ENCODE measurements at places on chromosomes 12 and 14. TPM values are rescaled to one million over a fixed set of nuclear protein-coding genes. Genes with fewer than 3 reads are reported as not detected.

DNA sequence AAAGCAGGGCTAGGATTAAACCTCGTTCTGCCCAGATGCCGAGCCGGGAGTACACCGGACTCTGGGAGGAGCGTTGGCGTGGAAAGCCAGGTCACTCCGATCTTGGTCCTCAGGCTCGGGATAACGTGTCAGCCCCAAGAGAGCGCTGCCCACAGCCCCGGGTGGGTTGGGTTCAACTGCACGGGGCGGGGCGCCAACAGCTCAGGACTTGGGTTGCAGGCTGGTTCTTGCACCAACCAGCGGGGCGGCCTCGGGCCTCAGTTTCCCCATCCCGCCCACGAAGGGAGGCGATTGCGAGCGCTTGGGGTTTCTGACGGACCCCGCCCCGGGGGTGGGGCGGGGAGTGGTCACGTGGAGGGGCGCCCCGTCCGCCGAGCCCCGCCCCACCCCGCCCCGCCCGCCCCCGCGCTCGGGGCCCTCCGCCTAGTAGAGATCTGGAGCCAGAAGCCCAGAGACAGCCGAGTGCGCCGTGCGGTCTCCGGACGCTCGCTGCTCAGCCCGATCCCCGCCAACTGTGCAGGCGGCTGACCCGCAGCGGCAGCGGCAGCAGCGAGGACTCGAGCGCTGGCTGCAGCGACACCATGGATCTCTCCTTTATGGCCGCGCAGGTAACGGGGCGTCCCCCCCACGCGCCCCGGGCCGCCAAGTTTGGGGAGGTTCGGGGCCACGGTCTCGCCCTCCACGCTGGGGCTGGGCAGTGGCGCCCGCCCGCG is at the start of gene C14orf132:
TSS of gene C14orf132 (plus strand) at position 443 of the 713 bp plus-strand sequence. CDS start at position 582, 139 bp downstream.
- peak; percentile 60 for DNase-seq

GRCh38 chr12:10305411-10305810 is 2.3 kb upstream of the KLRD1 start:
- no peak for DNase-seq

- peak; percentile 19 for DNase-seq
Observed at GRCh38 chr12:88057994-88058718, 29.0 kb upstream of the C12orf50 start.

DNA sequence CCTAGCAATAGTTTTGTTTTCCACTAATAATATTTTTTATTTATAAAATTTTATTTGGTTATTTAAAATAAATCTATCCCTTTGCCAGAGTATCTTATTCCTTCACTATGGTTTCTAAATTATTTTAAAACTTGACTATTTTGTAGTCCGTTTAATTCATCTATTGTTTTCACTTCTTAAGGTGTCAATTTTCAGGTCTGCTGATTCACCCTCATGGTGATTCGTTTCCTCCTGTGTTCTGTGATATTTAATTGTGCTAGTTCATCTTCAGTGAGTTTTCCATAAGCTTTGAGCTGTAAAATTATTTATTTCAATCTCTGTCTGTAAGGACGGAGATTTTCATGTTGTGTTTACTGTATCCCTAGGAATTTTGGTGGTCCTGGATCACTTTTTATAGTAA is 70.6 kb downstream of the SNAPC1 start:
- no peak for DNase-seq

The TTC8 gene
- 12.2 TPM for total RNA-seq

- DNase-seq: no peak
Observed at GRCh38 chr14:88069677-88070076, 64.7 kb downstream of the GPR65 start.

DNA sequence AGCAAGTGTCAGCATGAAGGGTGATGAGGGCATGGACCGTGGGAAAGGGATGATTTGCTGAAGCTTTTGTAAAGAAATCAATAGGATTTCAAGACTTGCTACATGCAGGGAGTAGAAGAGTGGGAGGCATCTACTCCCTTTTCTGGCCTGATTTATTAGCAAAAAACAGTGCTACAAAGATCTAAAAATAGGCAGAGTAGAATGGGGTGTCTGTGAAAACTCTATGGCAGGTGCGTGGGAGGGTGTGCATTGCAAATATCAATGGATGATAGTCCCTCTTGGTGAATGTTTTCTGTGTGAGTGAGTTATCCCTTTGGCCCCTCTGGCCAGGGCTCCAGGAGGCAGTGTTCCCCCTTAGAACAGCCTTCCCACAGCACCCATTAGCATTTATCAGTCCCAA is 139.0 kb downstream of the SMOC1 start:
- DNase-seq: no peak

The CABP1 gene
- 3.1 TPM for total RNA-seq

GRCh38 chr14:32817780-32818179 is 120.9 kb upstream of the NPAS3 start:
- no peak for DNase-seq

- no peak for DNase-seq
Observed at GRCh38 chr12:108102363-108102762, 26.7 kb upstream of the WSCD2 start.

The ENDOU gene
- total RNA-seq: not detected

DNA sequence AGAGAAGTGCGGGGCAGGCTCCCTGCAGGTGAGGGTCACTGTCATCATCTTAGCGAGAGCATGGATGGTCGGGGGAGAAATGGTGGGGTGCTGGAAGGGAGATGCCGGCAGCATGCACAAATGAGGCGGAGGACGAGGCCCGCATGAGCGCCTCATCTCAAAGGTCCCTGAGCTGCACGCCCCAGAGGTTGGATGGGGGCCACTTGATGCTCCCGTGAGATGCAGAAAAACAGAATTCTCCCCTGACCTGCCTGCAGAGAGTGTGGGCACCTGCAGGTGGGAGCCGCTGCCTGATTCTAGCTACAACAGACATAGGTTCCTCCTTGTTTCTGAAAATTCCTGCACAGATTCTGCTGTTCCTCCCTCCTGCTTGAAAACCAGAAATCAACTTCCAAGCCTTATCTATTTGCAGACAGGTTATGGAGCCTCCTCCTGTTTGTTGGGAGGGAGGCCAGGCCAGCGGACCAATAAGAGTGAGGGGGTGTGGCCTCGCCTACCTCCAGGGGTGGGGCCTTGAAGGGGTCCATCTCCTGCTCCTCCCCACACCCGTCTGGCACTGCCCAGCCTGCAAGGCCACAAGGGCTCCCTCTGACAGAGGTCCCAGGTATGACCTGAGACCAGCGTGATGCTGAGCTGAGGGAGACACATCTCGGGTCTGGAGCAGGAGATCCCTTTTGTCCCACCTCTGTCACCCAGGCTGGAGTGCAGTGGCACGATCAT is 67.2 kb downstream of the KDM2B start:
- DNase-seq: no peak

- DNase-seq: no peak
Observed at GRCh38 chr12:57889500-57889989, 43.0 kb upstream of the CTDSP2 start.

- no peak for DNase-seq
Observed at GRCh38 chr12:56581418-56582145, 48.5 kb downstream of the BAZ2A start.

GRCh38 chr12:71201136-71201679 is 43.4 kb upstream of the TSPAN8 start:
- DNase-seq: no peak

The ARHGEF40 gene
- 15.9 TPM for total RNA-seq

DNA sequence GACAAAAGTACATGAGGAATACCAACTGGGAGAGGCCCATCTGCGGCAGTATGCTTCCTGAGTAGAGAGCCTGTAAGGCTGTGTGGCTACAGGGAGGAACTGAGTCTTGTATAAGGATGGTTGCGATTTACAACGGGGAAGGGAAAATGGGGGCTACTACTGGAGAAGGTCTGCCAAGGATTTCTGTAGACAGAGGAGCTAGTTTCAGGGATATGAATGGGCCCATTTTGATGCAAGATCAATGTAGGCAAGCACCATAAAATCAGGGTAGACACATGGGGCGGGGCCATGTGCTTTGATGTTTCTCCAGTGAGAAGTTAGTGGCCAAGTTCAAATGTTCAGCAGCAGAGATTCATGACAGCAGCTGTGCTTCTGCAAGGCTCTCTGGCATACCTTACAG is 149.4 kb downstream of the GPR65 start:
- DNase-seq: no peak

The SMOC1 gene
- total RNA-seq: 18.6 TPM

DNA sequence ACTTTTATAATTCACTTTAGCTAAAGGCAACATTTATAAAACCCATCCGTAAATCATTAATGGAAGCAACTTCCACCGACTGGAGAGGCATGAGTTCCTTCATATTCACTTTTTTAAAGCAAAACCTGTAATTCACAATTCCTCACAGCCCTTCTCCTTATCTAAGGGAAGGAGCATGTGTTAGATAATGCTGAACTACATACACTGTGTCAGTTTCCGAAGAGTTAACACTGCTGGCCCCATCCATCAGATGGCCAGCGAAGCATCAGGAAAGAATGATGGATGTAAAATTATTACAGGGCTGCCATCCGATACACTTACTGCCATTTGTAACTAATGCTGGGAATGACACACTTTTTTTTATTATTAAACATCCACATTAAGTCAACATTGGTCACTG is 392.8 kb downstream of the SOX5 start:
- no peak for DNase-seq

GRCh38 chr12:128871516-128871892 is 18.2 kb downstream of the GLT1D1 start:
- DNase-seq: no peak

DNA sequence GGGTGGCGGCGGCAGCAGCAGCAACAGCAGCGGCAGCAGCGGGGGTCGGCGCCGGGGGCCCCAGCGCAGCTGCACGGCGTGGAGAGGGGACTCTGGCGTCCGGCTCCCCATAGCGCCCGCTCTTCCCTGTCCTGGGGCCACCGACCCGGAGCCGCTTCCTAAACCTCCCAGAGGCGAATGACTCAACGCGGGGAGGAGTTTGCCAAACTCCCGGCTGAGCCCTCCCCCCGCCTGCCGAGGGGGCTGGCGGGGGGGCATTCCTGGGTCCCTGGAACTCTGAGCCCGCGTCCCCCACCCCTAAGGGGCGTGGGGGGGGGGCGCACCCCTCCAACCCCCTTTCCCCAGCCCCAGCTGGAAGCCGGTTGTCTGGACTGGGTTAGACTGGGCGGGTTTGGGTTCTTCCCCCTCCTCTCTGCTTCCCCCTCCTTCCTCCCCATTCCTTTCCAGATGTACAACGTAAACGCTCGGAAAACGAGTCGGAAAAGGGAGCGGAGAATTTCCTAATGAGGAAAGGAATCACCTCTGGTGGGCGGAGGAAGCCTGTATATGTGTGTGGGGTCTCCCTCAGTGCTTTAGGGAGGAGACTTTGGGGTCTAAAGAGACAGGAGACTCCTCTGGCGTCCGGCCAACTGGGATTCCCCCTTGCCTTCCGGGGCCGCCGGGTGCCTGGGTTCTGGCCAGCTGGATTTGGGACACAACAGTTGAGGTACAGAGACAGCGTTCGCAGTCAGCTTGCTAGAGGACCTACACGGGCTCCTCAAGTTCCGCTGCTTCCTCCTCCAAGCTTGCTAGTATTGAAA is at the start of gene ITGA5:
TSS of gene ITGA5 (minus strand) at position 179 of the 800 bp plus-strand sequence. CDS start at position 111, 68 bp downstream.
- DNase-seq: no peak

- DNase-seq: no peak
Observed at GRCh38 chr12:32397696-32398095, 1.7 kb upstream of the FGD4 start.

The ATL1 gene
- 99.8 TPM for total RNA-seq

GRCh38 chr12:98758331-98758730 is 113.2 kb downstream of the APAF1 start:
- peak; percentile 45 for DNase-seq

DNA sequence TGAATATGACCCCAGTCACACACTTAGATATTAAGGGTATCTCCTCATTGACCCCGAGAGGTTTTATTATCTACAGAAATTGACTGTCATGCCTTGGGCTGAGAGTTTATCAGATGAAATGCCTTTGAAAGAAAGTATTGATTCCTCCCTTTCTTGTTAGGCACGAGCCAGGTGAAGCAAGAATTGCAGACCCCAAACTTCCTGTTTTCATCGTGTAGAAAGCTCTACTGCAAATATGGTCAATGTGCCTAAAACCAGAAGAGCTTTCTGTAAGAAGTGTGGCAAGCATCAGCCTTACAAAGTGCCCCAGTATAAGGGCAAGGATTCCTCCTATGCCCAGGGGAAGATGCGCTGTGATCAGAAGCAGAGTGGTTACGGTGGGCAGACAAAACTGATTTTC is 143.9 kb upstream of the FUT8 start:
- DNase-seq: no peak

DNA sequence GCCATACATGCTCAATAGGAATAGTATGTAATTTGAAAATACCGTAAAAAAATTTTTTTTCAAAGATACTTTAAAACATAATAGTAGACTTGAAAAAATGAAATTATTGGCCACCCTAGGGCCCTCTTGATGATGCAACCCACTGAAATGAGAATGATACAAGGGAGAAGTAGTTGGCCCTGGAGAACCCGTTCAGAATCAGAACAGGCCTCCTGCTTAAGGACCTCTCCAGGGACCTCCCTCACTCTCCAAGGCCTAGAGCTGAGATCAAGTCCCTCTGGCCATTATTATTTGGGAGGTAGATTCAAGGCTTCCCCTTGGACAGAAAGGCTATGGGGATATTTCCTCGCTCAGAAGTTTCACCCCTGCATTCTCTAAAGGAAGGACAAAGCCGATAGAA is 11.9 kb downstream of the LALBA start:
- no peak for DNase-seq

GRCh38 chr12:118082161-118082560 is 21.2 kb upstream of the WSB2 start:
- no peak for DNase-seq

- no peak for DNase-seq
Observed at GRCh38 chr14:59067127-59067894, 121.2 kb upstream of the DAAM1 start.

The PLA2G1B gene
- not detected for total RNA-seq

DNA sequence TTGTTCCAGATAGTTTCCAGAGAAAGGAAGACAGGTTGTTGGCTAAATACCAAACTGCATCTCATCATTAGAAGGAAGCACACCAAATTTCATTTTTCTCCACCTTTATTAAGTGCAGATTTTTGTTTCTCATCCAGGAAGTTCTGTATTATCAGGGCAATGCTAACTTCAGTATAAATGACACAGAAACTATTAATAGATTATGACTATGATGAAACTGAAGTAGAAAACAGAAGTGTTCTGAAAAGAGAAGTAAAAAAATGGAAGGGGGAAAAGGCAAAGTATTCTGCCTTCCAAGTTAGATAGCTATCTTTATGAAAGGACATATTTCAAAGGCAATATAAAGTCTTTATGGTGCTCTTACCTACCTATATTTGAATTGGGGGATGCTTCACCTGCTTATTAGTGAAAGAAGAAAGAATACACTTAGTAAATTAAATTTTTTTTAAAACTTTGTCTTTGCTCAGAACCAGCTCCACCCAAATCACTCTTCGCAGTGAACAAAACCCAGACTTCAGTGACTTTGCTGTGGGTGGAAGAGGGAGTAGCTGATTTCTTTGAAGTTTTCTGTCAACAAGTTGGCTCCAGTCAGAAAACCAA is 223.9 kb downstream of the PTPRO start:
- no peak for DNase-seq

The STYK1 gene
- total RNA-seq: 6.7 TPM

DNA sequence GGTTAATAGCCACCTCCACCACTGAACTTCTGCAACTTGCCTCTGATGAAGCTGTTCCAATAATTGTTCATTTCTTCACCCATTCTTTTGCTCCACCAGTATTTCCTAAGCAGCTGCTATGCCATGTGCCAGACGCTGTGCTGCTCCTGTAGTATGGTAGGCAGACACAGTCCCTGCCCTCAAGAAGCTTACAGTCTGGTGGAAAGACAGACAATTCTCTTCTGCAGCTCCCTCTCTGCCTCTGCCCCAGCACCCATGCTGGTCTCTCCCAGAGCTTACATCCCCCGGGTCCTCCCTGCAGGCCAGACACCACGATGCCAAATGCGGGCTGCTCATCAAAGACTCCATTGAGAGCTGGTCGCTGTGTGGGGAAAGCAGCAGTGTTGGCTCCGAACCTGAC is 111.6 kb upstream of the ESRRB start:
- no peak for DNase-seq

GRCh38 chr14:74630881-74631690 is 19.0 kb upstream of the LTBP2 start:
- DNase-seq: no peak
